Stimulated activated CD4-positive, alpha-beta T cell treated with anti-CD3 and anti-CD28 coated beads, Interleukin-1b, Interleukin-23, amount 100 ng/mL, for 1 hour (primary cell): ENCODE measurements at places on chromosomes 2 and 18.

GRCh38 chr2:96493072-96493471, 12.1 kb downstream of the NEURL3 start:
- no peak for DNase-seq

- no peak for DNase-seq
These were observed 16.7 kb upstream of the WIPF1 start for GRCh38 chr2:174614261-174614660.

GRCh38 chr2:113848758-113849415, 41.0 kb upstream of the ACTR3 start:
- no peak for DNase-seq

GRCh38 chr2:181157326-181157725, 176.9 kb downstream of the UBE2E3 start:
- no peak for DNase-seq

- no peak for DNase-seq
These were observed 97.5 kb downstream of the ZNF407 start for GRCh38 chr18:74695170-74695569.
